ENCODE measurements at places on chromosomes 5 and 9. TPM values are rescaled to one million over a fixed set of nuclear protein-coding genes. Genes with fewer than 3 reads are reported as not detected.

The SLC6A7 gene
- 0.02 TPM for total RNA-seq

The GARIN3 gene
- total RNA-seq: not detected

The RAB3C gene
- not detected for total RNA-seq

The RUFY1 gene
- 27.6 TPM for total RNA-seq

The APBA1 gene
- total RNA-seq: 0.11 TPM

The SH3RF2 gene
- total RNA-seq: 3.4 TPM

The PCDHA7 gene
- total RNA-seq: 0.13 TPM

The P4HA2 gene
- 37.2 TPM for total RNA-seq

The GLDC gene
- 14.0 TPM for total RNA-seq

The ADGRD2 gene
- not detected for total RNA-seq

The IFNK gene
- not detected for total RNA-seq

The NR5A1 gene
- not detected for total RNA-seq

The C9 gene
- total RNA-seq: not detected

The JAK2 gene
- total RNA-seq: 2.8 TPM

The PCDHA11 gene
- total RNA-seq: 0.22 TPM

The PCDHGC3 gene
- total RNA-seq: 6.5 TPM

The TEK gene
- total RNA-seq: 0.06 TPM

The ENC1 gene
- 8.9 TPM for total RNA-seq

The NPR3 gene
- total RNA-seq: 20.8 TPM

The ANKRD34B gene
- 0.18 TPM for total RNA-seq

The MPDZ gene
- 15.7 TPM for total RNA-seq

The FOXD4L4 gene
- total RNA-seq: not detected

The FRMD3 gene
- 2.9 TPM for total RNA-seq

The PCDHGA5 gene
- 0.15 TPM for total RNA-seq

The SSBP2 gene
- total RNA-seq: 8.2 TPM

The FOXD1 gene
- 17.4 TPM for total RNA-seq

The LECT2 gene
- total RNA-seq: not detected

The LURAP1L gene
- 18.6 TPM for total RNA-seq

The CTNND2 gene
- total RNA-seq: not detected

The APC gene
- total RNA-seq: 8.4 TPM

All from A549 treated with CORT108297 at 1 μM for 4 hours (cell line).